Mesothelial cell of epicardium (in vitro differentiated cells): ENCODE measurements at places on chromosomes 7 and 10. TPM values are rescaled to one million over a fixed set of nuclear protein-coding genes. Genes with fewer than 3 reads are reported as not detected.

The PROSER2 gene
- total RNA-seq, result 16.9 to 17.8 TPM (median 17.6 TPM) in 3 replicates

The SYT15 gene
- 3.0 to 4.0 TPM (median 3.3 TPM) in 3 replicates for total RNA-seq

The DLD gene
- 58.3 to 61.5 TPM (median 61.4 TPM) in 3 replicates for total RNA-seq

The ACTL6B gene
- not detected in 3 replicates for total RNA-seq

The HTR5A gene
- total RNA-seq, result not detected in 3 replicates

The GPR146 gene
- total RNA-seq, result 1.0 to 1.6 TPM (median 1.0 TPM) in 3 replicates

The BMPR1A gene
- total RNA-seq, result 96.1 to 106 TPM (median 100.0 TPM) in 3 replicates

The UPK3BL1 gene
- total RNA-seq, result 18.3 to 26.8 TPM (median 26.6 TPM) in 3 replicates

The MCM7 gene
- total RNA-seq, result 170 to 172 TPM (median 171 TPM) in 3 replicates

The CPN1 gene
- not detected in 3 replicates for total RNA-seq

The NEUROD6 gene
- not detected in 3 replicates for total RNA-seq

The CALML5 gene
- total RNA-seq, result 0.42 TPM in 1 of 3 replicates, not detected in the others

The IFIT1B gene
- total RNA-seq, result not detected in 3 replicates

The NRF1 gene
- 26.2 to 26.6 TPM (median 26.3 TPM) in 3 replicates for total RNA-seq

The RAMP3 gene
- total RNA-seq, result not detected in 3 replicates

The PDGFA gene
- total RNA-seq, result 74.0 to 78.8 TPM (median 75.3 TPM) in 3 replicates

The AKR1C4 gene
- total RNA-seq, result not detected in 3 replicates

The ADRA2A gene
- 4.7 to 5.2 TPM (median 4.9 TPM) in 3 replicates for total RNA-seq
